ENCODE measurements at places on chromosomes 5 and 9.

DNA sequence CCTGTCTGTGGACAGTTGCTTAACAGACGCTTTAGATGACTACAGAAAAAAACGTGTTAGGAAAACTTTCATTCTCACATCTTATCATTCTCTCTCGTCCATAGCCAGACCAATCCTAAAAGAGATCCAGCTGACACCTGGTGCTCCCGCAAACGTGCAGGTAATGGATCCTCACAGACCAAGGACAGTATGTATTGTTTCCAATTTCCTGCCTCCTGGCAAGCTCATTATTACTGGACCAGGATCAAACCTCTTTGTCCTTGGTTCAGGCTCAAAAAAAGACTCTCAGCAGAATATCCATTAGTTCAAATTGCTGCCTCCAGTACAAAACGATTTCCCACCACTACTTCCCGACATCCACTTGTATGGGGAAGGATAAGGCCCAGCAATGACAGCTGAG is 62.4 kb downstream of the SERINC5 start:
- peak; percentile 37 for DNase-seq

DNA sequence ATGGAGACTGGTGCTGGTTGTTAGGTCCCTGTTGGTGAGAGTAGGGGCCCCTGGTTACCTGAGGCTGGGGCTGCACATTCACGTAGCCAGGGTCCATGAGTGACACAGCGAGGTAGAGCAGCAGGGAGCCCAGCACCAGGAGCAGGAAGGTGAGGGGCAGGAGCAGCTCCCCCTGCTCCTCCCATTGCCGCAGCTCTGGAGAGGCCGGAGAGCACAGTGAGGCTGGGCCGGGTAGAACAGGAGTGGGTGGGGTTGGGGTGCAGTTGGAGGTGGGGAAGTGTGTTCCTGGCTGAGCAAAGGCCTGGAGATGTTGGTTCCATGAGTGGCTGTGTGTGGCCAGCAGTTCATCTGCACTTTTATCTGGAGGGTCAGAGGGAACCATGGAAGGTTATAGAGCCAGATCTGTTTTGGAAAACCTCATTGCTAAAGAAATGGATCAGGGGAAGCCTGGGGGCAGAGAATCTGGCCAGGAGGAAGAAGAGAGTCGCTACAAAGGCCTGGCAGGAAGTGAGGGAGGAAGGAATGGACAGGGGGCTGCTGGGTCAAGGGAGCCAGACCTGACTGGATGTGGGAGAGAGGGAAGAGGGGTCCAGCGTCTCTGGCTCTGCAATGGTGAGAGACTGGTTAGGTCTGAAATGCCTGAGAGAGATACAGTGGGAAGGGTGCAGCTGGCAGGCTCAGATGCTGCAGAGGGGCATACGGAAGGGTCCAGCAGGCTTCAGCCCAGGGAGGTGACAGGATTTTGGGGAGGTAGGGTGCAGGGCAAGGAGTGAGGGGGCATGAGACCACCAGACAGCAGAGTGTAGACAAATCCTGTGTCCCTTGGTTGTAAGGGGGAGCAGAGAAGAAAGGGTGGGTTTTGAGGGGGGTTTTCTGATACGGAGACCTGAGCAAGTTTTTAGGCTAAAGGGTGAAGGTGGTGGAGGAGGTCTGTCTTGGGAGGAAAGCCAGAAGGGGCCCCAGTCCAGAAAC is 1.3 kb downstream of the ZDHHC12 start:
- no peak for DNase-seq

DNA sequence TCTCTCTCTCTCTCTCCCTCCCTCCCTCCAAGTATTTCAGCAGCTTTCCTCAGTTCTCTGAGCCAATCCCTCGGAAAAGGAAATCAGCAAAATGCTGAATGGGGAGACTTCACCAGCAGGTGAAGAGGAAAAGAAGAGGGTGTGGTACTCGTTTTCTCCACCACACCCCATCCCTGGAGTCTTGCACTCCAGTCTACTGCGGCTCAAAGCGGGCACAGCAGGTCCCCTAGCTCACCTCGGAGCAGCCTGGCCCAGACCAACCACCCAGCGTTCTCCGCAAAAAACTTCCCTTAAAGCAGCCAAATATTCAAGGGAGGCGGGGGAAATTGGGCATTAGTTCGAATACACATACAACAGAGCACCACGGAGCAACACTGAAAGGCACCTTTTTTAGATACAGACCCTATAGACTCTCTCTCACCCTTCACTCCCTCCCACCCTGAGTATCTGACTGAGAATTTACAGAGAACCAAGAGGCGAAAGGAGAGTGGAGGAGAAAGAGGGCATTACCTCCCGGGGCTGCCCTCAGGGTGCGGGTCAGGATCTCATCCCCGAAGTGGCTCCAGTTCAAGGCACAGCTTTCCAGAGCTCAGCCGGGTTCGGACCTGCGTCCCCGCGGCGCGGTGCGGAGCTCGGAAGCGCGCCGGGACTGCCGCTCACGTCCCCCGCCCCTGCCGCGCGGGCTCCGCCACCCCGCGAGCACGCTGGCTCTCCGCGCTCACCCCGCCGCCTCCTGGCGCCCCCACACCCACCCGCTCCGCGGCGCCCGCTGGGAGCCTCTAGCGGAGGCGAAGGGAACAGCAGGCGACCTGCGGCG is 1638.5 kb upstream of the C9orf72 start:
- DNase-seq: peak; percentile 85

- DNase-seq: no peak
These were observed 425.7 kb downstream of the PIK3R1 start for GRCh38 chr5:68641211-68641610.

DNA sequence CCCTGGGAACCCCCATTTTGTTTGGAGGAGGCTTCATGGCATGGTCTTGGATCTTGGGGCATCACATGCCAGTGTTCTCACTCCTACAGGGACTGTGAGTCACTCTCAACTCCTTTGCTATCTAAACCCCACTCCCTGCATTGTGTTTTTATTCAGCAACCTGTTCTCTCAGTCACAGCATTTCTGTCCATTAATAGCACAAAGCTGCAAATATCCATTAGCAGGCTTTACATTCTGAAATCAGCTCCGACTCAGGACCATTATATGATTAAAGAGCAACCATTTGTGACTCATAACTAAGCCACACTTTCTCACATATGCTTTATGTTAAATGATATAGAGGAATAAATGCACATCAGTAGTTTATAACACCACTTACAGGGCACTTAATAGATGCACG is 462.1 kb upstream of the BRINP1 start:
- no peak for DNase-seq

GRCh38 chr5:103617913-103618312 is 55.3 kb upstream of the NUDT12 start:
- DNase-seq: no peak

- DNase-seq: peak; percentile 23
These were observed 6.9 kb downstream of the ANXA6 start for GRCh38 chr5:151150471-151151262.

GRCh38 chr9:129596541-129597331 is 24.2 kb downstream of the C9orf50 start:
- DNase-seq: no peak

- no peak for DNase-seq
These were observed 509.2 kb downstream of the CDH10 start for GRCh38 chr5:24135536-24135935.

- DNase-seq: no peak
These were observed 25.1 kb upstream of the EEIG1 start for GRCh38 chr9:128005923-128006322.

- DNase-seq: no peak
These were observed 173.5 kb downstream of the SLC12A2 start for GRCh38 chr5:128257076-128257475.

DNA sequence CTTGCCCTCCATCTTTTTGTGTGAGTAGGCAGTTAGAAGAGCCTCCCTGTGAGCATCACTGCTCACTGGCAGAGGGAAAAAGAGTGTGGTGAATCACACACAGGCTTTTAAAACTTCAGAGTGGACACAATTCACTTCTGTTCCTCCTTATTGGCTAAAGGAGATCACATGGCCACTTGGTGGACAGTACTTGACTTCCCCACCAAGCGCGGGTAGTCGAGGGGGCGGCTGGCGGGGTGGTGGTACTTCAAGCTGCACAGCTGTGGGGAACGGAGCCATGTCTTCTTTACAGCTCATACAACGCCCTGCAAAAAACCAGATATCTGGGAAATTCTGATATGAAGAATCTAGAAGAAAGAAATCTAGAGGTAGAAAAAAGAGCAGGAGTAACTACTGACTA is 95.4 kb downstream of the PAM start:
- no peak for DNase-seq

DNA sequence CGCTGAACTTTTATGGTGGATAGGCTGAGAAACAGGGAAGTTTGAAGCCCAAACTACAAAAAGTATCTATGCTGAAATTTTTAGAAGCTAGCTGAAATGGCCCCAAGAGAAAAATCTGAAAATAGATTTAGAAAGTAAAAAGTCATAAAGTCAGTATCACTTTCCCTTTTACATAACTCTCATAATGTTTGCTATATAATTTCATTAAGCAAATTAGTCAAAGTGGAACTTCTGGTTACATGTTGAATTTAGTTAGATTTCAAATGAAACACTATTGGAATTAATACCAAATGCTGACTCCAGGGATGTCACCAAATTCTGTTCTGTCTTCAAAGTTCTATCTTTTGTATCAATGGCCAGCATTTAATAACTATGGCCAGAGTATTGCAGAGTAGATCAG is 126.9 kb downstream of the TTC39B start:
- DNase-seq: no peak

- DNase-seq: no peak
These were observed 135.4 kb upstream of the MSX2 start for GRCh38 chr5:174589011-174589410.

- DNase-seq: no peak
These were observed 83.4 kb downstream of the CPLANE1 start for GRCh38 chr5:37165761-37166160.

GRCh38 chr9:137825324-137825989 is 52.1 kb upstream of the CACNA1B start:
- no peak for DNase-seq

GRCh38 chr5:57750891-57751290 is 268.3 kb upstream of the ACTBL2 start:
- DNase-seq: no peak

DNA sequence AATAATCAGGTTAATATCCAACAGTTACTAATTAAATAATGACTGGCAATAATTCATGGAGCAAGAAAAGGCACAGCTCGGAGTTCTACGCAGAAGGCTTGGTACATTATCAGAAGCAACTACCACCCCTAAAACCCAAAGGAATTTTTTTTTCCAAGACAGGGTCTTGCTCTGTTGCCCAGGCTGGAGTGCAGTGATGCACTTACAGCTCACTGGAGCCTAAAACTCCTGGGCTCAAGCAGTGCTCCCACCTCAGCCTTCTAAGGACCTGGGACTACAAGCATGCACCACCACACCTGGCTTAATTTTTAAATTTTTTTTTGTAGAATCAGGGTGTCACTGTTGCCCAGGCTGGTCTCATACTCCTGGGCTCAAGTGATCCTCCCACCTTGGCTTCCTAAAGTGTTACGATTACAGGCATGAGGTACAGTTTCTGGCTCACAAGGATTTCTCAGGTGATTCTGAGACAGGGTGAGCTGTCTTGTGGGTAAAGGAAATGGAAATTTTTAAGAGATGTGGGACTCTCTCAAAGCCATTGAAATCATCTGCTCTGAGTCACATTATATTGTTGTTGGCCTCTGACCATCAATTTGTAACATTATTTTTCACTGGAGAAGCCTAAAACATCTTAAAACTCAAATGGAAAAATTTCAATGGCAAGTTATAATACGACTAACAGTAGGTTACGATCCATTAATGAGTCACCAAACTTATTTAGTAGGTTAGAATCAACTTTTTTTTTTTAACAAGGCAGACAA is 19.7 kb upstream of the HSDL2 start:
- no peak for DNase-seq

DNA sequence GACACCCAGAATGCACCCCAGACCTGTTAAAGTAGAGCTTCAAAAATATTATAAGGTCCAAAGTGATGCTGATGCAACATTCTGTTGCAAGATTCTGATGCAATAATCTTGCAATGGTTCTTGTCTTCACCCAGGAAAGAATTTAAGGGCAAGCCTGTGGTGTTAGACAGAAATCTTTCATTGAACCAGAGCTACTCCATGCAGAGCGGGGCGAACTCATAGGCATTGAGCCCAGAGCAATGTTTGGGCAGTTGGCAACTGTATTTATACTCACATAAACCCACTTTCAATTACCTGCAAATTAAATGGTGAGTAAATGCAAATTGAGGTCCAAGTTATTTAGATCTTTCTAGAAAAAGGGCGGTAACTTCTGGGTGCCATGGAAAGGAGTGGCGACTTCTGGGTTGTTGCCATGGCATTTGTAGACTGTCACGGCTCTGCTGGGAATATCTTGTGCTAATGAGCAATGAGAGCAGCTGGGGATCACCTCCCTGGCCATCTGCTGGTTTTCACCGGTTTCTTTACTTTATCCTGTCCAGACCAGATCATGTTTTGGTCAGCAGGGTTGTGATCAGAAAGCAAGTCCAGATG is 163.4 kb downstream of the ICE1 start:
- no peak for DNase-seq

DNA sequence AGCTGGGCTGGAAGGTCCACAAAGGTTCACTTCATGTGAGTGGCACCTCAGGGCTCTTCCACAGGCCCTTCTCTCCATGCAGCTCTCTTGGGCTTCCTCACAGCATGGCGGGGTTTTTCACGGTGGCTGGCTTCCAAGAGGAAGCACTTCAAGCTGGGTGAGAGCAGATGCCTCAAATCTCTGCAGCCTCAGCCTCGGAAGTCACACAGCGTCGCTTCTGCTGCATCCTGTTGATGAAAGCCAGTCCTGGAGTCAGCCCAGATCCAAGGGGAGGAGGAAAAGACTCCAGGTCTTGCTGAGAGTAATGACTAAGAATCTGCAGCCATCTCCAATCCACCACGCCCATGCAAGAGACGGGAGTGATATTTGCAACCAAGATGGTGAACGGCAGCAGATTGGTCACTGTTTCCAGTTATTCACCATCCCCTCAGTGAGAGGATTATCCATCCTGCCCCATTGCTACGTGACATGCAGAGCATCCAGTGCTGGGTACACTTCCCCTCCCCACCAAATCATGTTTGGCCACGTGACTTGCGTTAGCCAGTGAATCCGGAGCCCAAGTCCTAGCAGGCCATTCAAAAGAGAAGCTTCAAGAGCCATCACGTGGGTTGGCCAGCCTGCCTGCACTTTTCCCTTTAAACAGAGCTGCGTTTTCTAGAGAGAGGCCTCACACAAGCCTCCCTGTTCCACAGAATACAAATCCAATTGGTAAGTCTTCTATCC is 173.9 kb downstream of the C9orf50 start:
- no peak for DNase-seq

DNA sequence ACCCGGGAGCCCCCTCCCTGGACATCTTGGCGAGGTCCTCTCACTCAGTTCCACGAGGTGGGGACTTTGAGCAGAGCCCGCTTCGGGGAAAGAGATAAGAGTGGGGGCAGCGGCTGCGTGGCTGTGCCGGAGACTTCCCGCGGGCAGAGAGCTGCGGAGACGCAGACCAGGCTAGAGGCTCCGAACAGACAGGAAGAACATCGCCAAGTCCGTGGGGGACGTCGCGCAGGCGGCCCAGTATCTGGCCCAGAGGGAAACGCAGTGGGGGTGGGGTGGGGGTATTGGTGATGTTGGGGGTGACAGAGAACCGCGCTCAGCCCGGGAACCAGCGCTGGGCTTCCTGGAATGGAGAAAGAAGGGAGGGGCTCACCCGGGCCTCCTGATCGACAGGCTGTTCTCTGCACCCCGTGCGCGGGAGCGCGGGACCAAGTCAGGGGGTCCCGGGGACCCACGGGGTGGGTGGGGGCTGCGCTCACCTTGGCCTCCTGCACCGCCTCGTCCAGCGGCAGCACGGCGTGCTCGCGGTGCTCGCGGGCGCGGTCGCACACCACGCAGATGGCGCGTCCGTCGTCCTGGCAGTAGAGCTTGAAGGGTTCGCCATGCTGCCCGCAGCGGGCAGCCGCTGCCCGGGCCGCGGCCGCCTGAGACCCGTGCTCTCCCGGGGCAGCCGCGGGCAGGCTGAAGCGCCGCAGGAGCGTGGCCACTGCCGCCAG is 727 bp downstream of the TRIM7 start:
- DNase-seq: no peak
